ENCODE measurements at places on chromosomes 6 and 20.

DNA sequence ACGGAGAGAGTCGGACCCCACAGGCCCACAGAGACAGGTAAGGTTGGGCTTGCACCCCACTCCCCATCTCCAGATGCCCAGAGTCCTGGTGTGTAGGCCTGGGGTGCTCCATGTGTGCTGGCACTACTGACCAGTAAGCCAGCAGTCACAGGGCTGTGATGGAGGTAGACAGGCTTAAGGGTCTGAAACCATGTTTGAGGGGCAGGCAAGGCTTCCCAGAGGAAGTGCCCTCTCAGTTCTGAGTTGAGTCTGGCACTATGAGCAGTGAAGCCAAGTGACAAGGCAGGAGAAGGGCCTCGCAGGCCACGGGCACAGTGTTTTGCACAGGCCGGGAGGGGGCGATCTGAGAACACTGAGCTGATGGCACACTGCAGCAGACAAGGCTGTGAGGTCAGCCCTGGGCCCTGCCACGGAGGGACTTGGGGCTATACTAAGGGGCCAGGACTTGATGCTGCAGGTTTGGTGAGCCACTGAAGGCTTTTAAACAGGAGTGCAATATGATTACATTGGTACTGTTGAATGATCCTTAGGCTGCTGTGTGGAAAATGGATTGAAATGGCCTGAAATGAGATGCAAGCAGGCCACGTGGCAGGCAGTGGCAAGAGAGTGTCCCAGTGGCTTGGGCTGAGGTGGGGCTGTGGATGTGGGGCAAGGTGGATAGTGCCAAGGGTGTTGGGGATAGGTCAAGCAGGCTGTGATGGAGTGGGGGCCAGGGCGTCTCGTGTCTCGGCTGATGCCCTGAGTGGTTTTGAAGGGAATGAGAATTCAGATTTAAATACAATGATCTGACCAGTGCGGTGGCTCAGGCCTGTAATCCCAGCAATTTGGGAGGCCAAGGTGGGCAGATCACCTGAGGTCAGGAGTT lies 20.3 kb downstream of the TTBK1 start:
- peak; percentile 27 for DNase-seq

DNA sequence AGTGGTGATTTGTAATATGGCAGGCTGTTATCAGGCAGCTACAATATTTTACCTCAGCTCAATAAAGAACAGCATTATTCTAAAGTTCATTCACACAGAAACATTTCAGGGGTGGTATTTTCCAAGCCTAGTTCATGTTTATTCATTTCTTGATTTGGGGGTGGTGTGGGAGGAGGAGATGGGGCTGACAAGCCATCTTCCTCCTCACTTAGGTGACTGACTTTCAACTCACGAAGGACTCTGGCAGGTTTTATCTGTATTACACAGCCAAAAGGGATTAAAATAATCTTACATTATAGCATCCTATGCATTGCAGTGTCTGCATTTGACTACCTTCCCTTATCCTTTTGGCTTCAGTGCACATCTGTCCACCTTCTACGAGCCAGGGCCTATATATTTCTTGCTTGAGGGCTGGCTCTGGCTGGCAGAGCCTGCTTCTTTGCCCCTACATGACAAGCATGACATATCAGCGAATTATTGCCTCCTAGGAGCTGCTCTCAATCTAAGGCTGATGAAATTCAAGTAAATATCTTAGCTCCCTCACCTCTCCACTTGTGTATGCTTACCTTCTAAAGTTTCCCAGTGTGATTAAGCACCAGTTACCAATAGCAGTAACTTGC lies 20.0 kb downstream of the KHDRBS2 start:
- no peak for DNase-seq

DNA sequence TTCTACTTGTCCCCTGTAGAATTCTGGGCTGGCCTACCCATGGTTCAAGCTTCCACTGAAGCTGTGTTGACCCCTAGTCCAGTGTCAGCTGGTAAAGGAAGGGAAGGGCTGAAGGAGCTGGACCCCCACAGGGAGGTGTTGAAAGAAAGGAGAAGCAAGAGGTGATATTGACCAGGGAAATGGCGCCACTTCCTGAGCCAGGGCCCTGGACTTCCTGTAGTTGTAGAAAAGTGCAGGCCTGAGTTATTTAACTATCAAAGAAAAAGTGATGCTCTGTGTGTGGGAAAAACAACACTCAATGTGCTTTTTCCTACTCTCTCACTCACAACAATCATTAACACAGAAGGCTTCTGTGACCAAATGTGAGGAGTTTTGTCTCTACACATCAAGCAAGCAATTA lies 60.0 kb upstream of the IER3 start:
- no peak for DNase-seq

DNA sequence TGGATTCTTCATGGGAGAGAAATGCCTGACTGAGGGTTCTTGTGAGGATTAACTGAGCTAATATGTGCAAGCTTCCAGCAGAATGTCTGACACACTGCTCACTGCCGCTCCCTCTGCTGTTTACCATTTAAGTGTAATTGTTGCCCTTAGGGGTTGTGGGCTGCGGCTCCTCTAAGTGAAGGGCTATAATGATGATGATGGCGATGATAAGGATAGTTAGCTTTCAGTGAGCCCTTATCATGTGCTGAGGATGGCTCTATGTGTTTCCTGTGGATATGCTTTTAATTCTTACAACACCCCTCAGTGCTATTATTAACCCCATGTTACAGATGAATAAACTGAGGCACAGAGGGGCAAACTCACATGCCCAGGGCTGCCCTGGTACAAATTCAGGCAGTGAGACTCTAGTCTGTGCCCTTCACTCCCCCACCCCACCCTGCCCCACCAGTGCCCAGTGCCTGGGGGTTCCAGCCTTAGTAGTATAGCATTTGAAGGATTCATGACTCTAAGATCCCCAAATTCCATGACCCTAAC lies 33.4 kb downstream of the TGM2 start:
- no peak for DNase-seq

DNA sequence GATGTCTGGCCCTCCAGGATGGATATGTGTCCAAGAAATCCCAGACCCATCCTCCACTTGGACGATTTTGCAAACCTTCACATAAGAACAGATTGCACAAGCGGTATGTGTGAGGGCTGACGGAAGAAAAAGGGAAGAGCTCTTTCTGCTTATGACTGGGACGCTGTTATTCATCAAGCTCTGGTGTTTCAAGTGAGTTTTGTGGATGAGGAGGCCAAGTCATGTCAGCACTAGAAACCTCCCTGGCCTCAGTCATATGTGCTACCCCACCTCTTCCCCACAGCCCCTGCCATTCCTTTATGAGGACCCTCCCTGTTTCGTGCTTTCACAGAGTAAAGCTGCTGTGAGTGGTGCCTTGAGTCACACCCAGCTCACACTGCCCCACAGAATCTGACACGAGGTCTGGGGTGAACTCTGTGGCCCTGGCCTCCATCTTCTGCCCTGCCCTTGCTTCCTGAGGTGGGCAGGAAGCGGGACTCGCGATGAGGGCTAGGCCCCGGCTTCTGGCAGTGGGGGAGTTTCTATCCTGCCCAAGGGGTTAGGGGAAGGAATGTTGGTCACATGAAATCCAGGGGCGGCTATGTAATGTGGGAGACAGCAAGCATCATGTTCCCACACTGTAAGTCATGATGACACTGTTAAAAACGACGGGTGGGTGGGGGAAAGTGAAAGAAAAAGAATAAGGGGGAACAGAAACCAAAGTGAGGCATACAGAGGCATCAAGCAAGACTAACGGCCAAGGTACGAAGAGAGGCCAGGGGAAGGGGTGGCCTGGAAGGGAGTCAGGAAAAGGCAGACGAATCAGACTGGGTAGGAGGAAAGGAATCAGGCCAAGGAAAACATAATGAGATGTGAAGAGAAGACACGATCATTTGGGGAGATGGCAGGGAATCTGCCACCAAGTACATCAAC lies 78.1 kb downstream of the PRDM1 start:
- no peak for DNase-seq

- no peak for DNase-seq
These were observed 493.3 kb upstream of the MARCKS start for GRCh38 chr6:113363866-113364265.

DNA sequence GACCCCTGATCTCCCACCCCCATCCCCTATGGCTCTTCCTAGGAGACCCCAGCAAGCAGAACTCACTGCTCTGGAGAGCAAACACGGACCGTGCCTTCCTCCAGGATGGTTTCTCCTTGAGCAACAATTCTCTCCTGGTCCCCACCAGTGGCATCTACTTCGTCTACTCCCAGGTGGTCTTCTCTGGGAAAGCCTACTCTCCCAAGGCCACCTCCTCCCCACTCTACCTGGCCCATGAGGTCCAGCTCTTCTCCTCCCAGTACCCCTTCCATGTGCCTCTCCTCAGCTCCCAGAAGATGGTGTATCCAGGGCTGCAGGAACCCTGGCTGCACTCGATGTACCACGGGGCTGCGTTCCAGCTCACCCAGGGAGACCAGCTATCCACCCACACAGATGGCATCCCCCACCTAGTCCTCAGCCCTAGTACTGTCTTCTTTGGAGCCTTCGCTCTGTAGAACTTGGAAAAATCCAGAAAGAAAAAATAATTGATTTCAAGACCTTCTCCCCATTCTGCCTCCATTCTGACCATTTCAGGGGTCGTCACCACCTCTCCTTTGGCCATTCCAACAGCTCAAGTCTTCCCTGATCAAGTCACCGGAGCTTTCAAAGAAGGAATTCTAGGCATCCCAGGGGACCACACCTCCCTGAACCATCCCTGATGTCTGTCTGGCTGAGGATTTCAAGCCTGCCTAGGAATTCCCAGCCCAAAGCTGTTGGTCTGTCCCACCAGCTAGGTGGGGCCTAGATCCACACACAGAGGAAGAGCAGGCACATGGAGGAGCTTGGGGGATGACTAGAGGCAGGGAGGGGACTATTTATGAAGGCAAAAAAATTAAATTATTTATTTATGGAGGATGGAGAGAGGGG lies 1.4 kb downstream of the LTA start:
- no peak for DNase-seq

- no peak for DNase-seq
These were observed 49.6 kb upstream of the HLA-A start for GRCh38 chr6:29892696-29893095.

DNA sequence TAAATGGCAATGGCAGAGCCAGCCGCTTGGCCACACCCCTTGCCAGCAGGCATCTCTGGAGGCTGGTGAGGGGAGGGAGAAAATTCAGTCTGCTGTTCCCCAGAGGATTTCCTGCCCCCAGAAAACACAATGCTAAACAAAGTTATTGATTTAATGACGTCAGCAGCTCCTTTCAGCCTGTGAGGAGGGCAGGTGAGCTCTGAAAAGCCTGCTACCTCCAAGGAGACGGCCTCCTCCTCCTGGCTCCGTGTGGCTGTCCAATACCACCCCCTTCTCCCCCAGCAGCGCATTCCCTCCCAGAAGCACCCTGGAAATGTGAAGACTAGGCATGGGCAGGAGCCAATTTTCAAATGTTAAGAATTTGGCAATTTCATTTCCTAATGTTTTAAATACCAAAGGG lies 393.1 kb downstream of the ZFAND3 start:
- no peak for DNase-seq

DNA sequence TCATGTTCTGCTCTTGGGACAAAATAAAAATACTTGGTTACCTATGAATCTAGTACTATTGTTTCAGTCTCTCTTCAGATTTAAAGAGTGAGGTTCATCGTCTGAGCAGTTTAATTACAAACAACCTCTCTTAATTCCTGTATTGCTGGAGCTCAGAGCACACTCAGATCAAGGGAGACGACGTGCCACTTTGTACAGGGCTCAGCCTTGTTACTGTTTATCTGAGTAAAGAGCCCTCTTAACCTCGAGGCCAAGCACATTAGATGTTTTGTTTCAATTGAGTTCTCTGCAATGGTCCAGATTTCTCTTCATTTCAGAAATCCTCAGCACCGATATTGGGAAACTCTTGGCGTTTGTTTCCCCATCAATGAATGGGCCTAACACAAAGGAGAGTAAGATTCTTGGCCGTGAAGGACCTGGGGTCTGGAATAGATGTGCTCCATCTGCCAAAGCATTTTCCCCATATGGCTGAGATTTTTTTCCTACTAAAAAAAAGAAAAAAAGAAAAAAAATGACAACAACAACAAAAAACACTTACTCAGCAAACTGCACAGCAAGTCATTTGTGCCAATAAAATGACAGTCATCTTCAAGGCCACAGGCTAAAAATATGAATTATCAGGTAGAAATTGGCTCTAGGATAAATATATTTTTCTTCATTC lies 82.6 kb upstream of the CCN6 start:
- DNase-seq, result no peak

- no peak for DNase-seq
These were observed 34.6 kb upstream of the PXDC1 start for GRCh38 chr6:3786141-3786540.

DNA sequence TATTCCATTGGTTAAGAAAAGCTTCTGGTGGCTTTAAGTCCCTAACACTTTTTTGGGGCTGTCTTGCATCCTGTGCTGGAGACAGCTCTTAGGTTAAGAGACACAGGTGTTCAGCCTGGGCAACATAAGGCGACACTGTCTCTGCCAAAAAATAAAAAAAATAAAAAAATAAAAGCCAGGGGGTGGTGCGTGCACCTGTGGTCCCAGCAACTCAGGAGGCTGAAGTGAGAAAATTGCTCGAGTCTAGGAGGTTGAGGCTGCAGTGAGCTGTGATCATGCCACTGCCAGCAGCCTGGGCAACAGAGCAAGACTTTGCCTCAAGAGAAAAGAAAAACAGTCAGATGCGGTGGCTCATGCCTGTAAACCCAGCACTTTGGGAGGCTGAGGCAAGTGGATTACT lies 55.6 kb upstream of the ZMYND8 start:
- no peak for DNase-seq

GRCh38 chr6:134739299-134740026 lies 210.4 kb downstream of the ALDH8A1 start:
- no peak for DNase-seq

- DNase-seq, result no peak
These were observed 92.6 kb upstream of the CLVS2 start for GRCh38 chr6:122903266-122903915.

DNA sequence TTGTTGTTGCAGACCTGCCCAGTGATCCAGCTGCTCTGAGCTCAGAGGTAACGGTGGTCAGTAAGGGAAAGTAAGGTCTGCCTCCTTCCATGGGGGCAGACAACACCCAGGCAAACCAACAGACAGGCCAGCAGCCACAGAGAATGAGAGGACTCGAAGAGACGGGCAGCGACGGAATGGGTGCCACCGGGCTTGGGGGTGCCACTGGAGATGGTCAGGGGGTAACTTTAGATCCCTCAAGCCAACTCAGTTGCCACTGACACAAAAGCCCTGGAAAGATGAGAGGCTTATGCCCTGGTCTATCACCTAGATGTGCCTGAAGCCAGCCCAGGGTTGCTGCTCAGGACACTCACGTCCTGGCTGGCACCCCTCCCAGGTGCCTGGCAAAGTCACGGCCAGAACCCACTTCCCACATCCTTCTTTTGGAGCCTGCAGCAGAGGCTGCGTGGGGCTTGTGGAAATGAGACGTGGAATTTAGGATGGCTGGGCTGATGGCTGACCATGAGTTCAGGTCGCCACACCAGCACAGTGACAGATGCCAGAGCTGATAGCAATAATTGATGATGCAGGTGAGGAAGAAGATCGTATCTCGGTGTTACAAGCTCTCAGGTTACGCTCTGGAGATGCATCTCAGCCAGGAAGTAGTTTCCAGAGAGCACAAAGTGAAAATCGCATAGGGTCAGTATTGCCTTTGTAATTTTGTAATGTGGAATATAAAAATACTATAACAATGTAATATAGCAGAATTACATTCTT lies 209.1 kb downstream of the SYNDIG1 start:
- no peak for DNase-seq
